Right lung (tissue), 10 donors: ENCODE measurements at places on chromosomes 5 and 9.

GRCh38 chr9:90834828-90835595 lies 33.4 kb downstream of the SYK start:
- peak; percentile 46 for DNase-seq

GRCh38 chr5:57871496-57871895 lies 388.9 kb upstream of the ACTBL2 start:
- no peak for DNase-seq

DNA sequence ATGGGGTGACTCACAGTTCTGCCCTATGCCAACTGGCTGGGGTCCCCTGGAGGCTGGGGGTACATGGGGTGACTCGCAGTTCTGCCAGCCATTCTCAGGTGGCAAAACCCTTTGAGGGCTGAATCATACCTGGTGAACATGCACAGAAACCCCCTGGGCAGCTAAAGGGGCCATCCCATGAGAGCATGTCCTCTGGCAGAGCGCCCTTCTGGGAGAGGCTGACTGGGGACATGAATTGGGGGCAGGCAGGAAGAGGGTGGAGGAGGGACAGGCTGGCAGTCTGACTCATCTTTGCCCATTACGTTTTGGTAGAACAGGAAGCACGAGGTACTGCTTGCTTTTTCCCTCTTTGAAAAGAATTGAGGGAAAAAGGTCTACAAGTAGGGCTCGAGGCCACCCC lies 16.7 kb downstream of the TRAF1 start:
- no peak for DNase-seq

DNA sequence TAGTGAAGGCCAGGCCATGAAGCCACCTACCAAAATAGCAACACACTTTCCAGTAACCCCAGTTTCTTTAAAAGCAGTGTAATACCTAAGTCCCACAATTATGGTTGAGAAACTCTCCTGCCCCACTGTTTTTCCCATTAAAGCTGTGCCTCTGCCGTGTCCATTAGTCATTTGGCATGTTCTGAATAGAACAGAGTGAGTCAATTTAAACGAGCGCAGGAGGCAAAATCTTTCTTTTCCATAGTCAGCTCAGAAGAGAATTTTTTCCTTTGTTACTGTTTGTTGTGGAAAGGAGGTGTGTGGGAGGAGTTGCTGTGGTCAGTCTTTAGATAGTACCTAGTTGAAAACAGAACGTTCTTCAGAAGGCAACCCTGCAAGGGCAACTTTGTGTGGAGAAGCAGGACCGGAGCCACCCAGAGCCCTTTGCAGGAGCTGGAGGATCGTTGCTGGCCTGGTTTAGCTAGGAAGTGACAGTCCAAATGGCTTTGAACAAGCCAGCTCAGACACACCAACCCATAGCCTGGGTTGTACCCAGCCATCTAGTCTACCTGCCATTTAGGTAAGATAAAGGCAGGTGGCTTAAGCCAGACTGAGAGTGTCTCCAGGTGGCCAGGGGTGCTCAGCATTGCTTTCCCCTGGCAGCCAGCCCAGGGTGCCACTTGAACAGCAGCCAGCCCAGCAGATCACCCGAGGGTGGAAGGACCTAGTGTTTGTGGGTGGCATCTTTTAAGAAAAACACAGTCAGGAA lies 30.4 kb downstream of the GADD45G start:
- no peak for DNase-seq

DNA sequence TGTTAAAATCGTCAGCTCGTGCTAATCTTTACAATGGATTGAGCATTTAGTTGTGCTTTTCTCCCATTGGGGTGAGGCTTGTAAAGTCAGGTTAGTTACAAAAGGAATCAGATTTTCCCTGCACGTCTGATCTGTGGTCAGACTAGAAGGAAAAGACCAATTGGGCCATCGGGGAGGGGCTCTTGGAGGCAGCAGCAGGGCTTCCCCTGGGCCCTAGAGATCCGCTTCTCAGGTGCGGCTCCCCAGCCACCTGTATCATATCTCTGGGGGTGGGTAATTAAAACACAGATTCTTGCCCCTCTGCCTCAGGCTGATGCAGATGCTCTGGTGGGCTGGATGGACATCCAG lies 200.3 kb downstream of the HSPA4 start:
- DNase-seq = no peak
